Kidney (tissue), 22 donors: ENCODE measurements at places on chromosomes 1 and 21. TPM values are rescaled to one million over a fixed set of nuclear protein-coding genes. Genes with fewer than 3 reads are reported as not detected.
A peak's percentile ranks its signal among the peaks of the same experiment; 100 is the strongest.

DNA sequence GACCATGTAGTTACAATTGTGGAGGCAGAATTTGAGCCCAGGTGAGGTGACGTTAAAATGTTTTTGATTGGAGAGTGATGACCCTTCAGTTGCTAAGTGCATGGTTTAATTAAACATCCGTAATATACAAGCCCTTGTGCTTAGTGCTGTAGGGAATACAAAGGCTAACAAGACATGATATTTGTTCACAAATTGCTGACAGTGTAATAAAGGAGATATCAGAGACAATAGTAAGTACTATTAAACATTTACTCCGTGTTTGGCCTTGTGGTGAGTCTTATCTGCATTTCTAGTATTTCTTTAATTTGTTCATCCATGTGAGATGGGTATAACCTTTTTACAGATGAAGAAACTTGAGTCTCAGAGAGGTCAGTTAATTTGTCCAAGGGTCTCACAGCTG, 37.9 kb downstream of the RLF start:
- no peak for DNase-seq

DNA sequence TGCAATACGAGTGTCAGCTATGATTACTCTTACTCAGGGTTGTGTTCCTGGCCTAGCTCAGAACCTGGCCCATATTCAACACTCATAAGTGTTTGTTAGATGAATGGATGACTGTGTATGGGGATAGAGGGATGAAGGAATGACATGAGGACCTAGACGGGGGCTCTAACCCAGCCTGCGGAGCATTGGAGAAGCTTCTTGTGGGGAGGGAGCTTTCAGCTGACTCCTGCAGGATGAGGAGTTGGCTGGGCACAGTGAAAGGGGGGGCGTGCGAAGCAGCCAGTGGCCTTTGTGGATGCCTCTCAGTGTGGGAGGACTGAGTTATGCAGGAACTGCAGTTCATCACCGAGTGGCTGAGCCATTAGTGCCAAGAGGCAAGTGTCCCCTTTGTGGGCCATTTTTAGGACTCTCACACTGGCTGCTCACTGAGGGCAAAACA, 1.2 kb upstream of the EXTL1 start:
- DNase-seq, result no peak

- DNase-seq, result no peak
Observed at GRCh38 chr21:35113064-35113463, 64.0 kb upstream of the RUNX1 start.

GRCh38 chr21:44086636-44087425, 20.4 kb upstream of the PWP2 start:
- DNase-seq, result no peak

- DNase-seq, result no peak
Observed at GRCh38 chr1:178066296-178066907, 27.5 kb upstream of the RASAL2 start.

GRCh38 chr1:201083741-201084140, 28.5 kb downstream of the CACNA1S start:
- DNase-seq, result no peak

GRCh38 chr1:10530281-10530740, 55.6 kb downstream of the PEX14 start:
- peak; percentile 88 for DNase-seq

GRCh38 chr21:45504021-45504515, 38.2 kb downstream of the SLC19A1 start:
- DNase-seq, result no peak

- DNase-seq, result no peak
Observed at GRCh38 chr1:69058454-69058853, 509.3 kb upstream of the LRRC7 start.

GRCh38 chr1:32448773-32449456, 16.0 kb upstream of the ZBTB8B start:
- no peak for DNase-seq

DNA sequence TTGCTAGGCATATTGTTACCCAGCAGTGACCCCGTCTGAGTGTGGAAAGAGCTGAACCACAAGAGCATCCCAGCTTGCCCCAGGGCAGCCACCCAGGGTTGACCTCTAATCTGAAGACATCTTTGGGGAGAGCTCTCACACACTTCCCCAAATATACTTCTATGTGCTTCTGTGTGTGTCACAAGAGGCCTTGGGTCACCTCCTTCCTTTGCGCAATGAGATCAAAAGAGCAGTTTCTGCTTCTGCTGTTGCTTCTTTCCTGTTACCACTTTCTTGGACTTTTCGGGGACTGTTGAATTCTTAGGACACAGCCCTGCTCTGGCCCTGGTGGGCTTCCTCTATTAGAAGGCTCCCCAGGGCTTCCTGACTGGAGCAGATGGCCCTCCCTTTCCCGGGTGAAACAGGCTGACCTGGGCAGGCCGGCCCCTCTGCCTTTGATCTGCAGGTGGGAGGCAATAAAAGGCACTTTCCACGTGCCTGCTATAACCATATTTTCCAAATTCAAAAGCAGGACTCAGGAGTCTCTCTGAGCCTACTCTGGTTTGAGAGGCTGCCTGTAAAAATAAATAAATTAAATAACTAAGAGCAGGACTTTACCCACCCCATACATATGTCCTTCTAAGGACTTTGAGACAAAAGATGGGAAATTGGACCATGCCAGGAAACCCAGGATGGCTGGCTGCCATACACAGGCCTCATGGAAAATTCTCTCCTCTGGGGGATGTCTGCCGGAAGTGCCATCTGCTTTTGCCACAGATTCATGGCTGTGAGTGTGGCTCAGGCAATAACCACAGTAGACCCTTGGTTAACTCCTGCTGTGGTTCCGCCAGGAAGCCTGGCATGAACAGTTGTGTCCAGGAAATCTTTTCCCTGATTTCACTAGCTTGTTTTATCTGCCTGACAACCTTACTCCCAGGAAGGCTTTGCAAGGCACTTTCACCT, 28.3 kb upstream of the RCSD1 start:
- peak; percentile 10 for DNase-seq

- no peak for DNase-seq
Observed at GRCh38 chr21:36508948-36509347, 29.0 kb upstream of the CLDN14 start.

- DNase-seq, result no peak
Observed at GRCh38 chr1:67767103-67767782, 66.0 kb downstream of the GNG12 start.

- DNase-seq, result no peak
Observed at GRCh38 chr1:61233121-61233660, 150.8 kb downstream of the NFIA start.

GRCh38 chr1:89624715-89625323, 8.1 kb upstream of the LRRC8C start:
- no peak for DNase-seq

GRCh38 chr1:74205266-74205665, 7.2 kb downstream of the FPGT start:
- no peak for DNase-seq

GRCh38 chr1:174077749-174078490, 55.8 kb upstream of the RC3H1 start:
- no peak for DNase-seq

DNA sequence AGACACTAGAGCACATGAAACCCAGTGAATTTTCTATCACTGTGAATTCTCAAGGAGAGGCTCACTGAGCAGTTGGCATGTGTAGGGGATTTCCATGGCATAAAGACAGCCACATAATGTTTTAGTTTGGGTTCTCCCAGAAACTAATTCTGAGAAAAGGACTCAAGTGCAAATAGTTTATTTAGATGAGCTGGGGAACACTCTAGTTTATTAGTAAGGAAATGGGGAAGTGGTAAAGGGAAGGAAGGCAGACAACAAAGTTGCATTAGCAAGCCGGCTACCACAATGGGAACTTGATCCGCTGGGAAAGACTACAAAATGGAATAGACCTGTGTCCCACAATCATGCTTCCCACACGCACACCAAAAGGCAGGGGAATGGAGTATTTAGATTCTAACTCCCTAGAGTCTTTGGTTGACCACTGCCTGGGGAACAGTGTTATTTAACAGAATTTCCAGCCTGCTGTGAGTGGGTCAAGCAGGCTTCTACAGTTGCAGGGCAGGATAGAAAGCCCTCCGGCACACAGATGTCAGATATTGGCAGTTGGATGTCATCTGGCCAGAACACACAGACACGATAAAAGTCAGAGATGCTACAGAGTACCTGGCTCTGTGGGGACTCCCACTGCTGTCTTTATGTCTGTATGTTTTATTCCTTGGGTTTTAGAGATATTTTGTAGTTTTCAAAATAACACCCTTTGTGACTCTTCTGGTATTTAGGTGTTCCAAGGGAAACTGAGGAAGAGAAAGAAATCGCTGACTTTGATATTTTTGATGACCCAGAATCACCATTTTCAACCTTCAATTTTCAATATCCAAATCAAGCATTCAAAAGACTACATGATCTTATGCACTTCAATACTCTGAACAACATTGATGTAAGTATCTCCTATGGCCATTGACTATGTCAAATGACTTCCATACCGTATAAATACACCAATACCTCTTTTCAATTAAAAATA, 150.1 kb downstream of the PLA2G4A start:
- DNase-seq, result no peak

GRCh38 chr1:54024358-54024757, 6.4 kb upstream of the LDLRAD1 start:
- DNase-seq, result no peak

- DNase-seq, result no peak
Observed at GRCh38 chr1:107867422-107867821, 97.6 kb downstream of the VAV3 start.

- no peak for DNase-seq
Observed at GRCh38 chr1:24126018-24126671, 14.2 kb upstream of the MYOM3 start.

GRCh38 chr1:84959294-84959693, 37.6 kb downstream of the MCOLN2 start:
- no peak for DNase-seq

- DNase-seq, result no peak
Observed at GRCh38 chr1:201076092-201076491, 36.1 kb downstream of the CACNA1S start.

DNA sequence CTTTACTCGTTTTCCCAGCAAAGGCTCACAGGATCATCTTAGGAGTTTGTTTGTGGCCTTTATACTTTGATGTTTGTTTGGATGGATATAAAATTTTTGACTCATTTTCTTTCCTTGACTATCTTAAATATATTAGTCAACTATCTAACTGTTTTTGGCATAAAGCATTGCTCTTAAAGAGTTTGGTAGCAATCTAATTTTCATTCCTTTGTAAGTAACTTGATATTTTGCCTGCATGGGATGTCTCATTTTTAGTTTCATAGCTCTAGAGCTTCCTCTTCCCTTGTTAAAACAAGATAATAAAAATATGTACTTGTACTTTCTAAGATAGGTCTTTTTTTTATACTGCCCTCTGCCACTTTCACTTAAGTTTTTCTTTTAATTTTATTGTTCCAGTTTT, 161.9 kb downstream of the MAGI3 start:
- peak; percentile 11 for DNase-seq

DNA sequence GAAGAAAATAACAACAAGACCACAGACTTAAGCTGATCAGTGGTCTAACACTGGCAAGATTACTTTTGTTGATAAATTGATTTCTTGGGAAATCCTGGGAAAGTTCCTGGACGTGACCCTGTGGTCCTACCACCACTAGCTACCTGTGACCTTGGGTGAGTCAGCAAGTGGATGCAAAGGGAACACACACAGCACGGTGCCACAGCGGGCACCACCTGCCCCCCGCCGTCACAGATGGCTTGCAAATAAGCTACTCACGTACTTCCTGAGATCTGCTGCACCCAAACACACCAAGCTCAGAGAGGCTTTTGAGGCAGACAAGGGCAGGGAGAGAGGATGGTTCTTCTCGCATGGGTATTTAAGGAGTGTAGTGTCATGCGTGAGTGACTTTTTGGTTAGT, 12.7 kb downstream of the CFAP298 start:
- no peak for DNase-seq

GRCh38 chr1:63975481-63975880, 201.7 kb downstream of the ROR1 start:
- DNase-seq, result no peak

DNA sequence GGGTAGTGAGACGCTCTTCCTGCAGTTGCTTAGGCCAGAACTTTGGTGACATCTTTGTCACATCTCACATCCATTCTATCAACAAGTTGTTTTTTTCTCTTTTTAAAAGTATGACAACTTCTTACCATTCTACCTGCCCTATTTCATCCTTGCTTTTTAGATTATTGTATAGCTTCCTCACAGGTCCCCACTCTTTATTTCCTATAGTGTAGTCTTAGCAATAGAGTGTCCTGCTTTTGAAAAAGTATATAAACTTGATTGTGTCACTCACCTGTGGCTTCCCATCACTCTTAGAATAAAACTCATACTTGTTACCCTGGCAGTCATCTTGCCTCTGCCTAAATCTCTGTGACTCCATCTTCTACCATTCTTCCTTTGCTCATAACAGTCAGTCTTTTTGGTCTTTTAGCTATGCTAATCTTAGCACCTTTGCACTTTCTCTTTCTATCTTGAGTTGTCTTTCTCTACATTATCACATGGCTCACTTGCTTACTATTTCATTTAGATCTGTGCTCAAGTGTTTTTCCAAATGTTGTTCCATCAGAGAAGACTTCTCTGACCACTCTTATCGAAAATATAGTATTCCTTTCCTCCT, 9.5 kb downstream of the CDC73 start:
- DNase-seq, result no peak

- no peak for DNase-seq
Observed at GRCh38 chr1:14165371-14165801, 433.1 kb upstream of the KAZN start.

Gene RIIAD1
- 4.0 TPM for polyA plus RNA-seq

Gene GBP1
- 8.4 TPM for polyA plus RNA-seq

Gene KIF17
- 3.7 TPM for polyA plus RNA-seq

Gene CFAP45
- polyA plus RNA-seq, result 14.2 TPM

Gene FAM163A
- polyA plus RNA-seq, result not detected

Gene SZRD1
- 77.3 TPM for polyA plus RNA-seq

Gene FCGR3A
- polyA plus RNA-seq, result 12.2 TPM

Gene GBP6
- polyA plus RNA-seq, result not detected

Gene SDHC
- polyA plus RNA-seq, result 390 TPM

Gene ZMYND12
- polyA plus RNA-seq, result 17.7 TPM

Gene TENT5C
- 6.1 TPM for polyA plus RNA-seq

Gene MGST3
- polyA plus RNA-seq, result 545 TPM
